ENCODE measurements at places on chromosomes 7 and 10. TPM values are rescaled to one million over a fixed set of nuclear protein-coding genes. Genes with fewer than 3 reads are reported as not detected.
A peak's percentile ranks its signal among the peaks of the same experiment; 100 is the strongest.

The FERD3L gene
- total RNA-seq = not detected

GRCh38 chr10:49290607-49291006, 8.4 kb upstream of the C10orf71 start:
- DNase-seq = no peak

- no peak for DNase-seq
These were observed 342.5 kb downstream of the RPS24 start for GRCh38 chr10:78375854-78376785.

DNA sequence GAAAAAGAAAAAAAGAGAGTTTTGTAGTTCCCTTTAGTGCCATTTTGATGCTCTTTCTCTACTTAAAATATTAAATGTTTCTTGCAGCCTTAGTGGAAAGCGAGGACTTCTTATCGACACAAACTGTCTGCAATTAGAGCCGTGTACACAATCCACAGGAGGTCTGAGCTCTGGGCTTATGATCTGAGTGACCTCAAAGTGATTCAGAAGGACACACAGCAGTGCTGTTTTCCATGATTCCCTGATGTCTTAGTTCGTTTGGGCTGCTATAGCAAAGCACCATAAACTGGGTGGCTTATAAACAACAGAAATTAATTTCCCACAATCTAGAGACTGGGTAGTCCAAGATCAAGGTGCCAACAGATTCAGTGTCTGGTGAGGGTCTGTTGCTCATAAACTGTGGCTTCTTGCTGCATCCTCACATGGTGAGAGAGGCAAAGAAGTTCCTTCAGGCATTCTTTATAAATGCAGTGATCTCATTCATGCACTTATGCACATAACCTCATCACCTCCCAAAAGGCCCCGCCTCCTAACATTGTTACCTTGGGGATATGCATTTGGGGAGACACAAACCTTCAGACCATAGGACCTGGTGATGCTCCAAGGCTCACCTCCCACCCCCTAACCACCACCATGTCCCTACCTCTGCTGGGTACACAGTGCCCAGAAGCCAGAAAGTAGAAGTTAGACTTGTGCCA, 204.5 kb upstream of the GHITM start:
- DNase-seq = no peak

- no peak for DNase-seq
These were observed 57.4 kb downstream of the FAM241B start for GRCh38 chr10:69687426-69687825.

GRCh38 chr7:77866786-77867536, 68.4 kb downstream of the PHTF2 start:
- DNase-seq = peak; percentile 52

DNA sequence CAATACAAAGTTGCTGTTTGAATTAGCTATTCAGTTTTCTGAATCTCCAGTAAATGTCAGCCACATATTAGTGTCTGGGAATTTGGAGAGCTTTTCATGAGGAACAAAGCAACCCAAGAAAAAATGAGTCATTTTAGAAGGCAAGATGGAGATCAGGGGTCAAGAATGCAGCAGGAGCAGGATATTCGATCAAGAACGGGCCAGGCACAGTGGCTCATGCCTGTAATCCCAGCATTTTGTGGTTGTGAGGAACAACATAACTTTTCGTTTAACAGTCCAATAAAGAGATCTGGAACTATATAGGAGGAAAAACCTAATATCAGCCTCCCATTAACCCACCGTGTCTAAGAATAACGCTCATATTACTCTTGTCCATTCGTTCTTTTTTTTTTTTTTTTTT, 600.5 kb downstream of the MAGI2 start:
- DNase-seq = no peak
